Glutamatergic neuron (in vitro differentiated cells): ENCODE measurements at places on chromosomes 1 and 21. TPM values are rescaled to one million over a fixed set of nuclear protein-coding genes. Genes with fewer than 3 reads are reported as not detected.

- H3K27ac ChIP-seq, result no peak overlapping the region
- DNase-seq, result no peak
- H3K4me3 ChIP-seq, result no peak overlapping the region
- H3K4me1 ChIP-seq, result peaks cover 2% of the 10 kb centered on the region
- H3K27me3 ChIP-seq, result peaks cover 4% of the 10 kb centered on the region
- no peaks in the 10 kb centered on the region for H3K36me3 ChIP-seq
Observed at GRCh38 chr21:45830221-45830640, 151.3 kb upstream of the COL6A1 start.

- H3K4me1 ChIP-seq, result peaks cover 31% of the 10 kb centered on the region
- no peaks in the 10 kb centered on the region for H3K27me3 ChIP-seq
- DNase-seq, result no peak
- H3K36me3 ChIP-seq, result peaks cover 15% of the 10 kb centered on the region
Observed at GRCh38 chr1:221706876-221707582, 34.9 kb downstream of the DUSP10 start.

GRCh38 chr1:9603307-9603706 lies 14.6 kb downstream of the TMEM201 start:
- no peaks in the 10 kb centered on the region for H3K4me1 ChIP-seq
- H3K36me3 ChIP-seq, result no peaks in the 10 kb centered on the region
- H3K27ac ChIP-seq, result no peak overlapping the region
- peaks cover 5% of the 10 kb centered on the region for H3K27me3 ChIP-seq

- no peak overlapping the region for H3K4me3 ChIP-seq
- no peaks in the 10 kb centered on the region for H3K4me1 ChIP-seq
- no peak overlapping the region for H3K27ac ChIP-seq
Observed at GRCh38 chr1:208868554-208868953, 624.4 kb upstream of the PLXNA2 start.

GRCh38 chr21:37117204-37117603 lies 44.1 kb downstream of the TTC3 start:
- no peak for DNase-seq
- peaks cover under 1% of the 10 kb centered on the region for H3K27me3 ChIP-seq
- H3K4me1 ChIP-seq, result peaks cover 9% of the 10 kb centered on the region
- no peak overlapping the region for H3K4me3 ChIP-seq

- H3K4me3 ChIP-seq, result peak overlapping the region; percentile 94
- H3K27ac ChIP-seq, result peak overlapping the region; percentile 82
- H3K36me3 ChIP-seq, result no peaks in the 10 kb centered on the region
Observed at GRCh38 chr1:156750711-156751450, 594 bp downstream of the HDGF start.

DNA sequence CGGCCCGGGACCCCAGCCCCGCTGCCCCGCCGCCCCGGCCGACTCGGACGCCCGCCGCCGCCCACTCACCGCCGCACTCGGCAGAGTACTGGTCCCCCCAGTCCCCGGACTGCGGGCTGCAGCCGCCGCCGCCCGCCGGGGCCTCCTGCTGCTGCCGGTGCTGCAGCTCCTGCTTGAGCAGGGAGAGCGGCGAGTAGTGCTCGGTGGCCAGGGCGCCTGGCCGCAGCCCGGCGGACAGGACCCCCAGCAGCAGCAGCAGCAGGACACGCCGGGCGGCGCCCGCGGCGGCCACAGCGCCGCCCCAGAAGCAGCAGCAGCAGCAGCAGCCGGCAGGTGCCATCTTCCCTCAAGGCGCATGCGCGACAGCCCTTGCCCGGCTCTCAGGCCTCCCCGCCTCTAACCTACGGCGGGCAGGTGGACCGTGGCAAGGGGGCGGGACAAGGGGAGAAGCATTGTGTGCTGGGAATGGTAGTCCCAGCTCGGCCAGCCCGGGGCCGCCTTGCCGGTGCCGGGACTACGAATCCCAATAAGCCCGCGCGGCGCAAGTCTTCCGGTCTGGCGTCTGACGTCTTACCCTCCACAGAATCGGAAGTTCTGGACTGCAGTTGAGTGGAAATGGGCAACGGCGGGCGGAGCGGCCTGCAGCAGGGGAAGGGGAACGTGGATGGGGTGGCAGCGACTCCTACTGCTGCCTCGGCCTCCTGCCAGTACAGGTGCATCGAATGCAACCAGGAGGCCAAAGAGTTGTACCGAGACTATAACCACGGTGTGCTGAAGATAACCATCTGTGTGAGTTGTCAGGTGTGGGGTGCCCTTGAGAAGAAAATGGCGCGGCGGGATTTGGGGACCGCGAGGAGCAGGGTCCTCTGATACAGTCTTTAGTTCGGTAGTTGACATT lies at the start of the genes ARV1 and TTC13:
ARV1 (plus strand) TSS at position 604 of the 898 bp plus-strand sequence; CDS start at position 616, 12 bp downstream.
TTC13 (minus strand) TSS at position 371 of the 898 bp plus-strand sequence; CDS start at position 340, 31 bp downstream.
- peaks cover 13% of the 10 kb centered on the region for H3K27me3 ChIP-seq
- H3K4me3 ChIP-seq, result peak within 1 kb of the TSS; percentile 98
- peak within 1 kb of the TSS; percentile 82 for H3K27ac ChIP-seq
- H3K36me3 ChIP-seq, result no peaks in the 10 kb centered on the region

- DNase-seq, result no peak
- H3K27me3 ChIP-seq, result peaks cover 3% of the 10 kb centered on the region
- peaks cover 16% of the 10 kb centered on the region for H3K4me1 ChIP-seq
- no peaks in the 10 kb centered on the region for H3K36me3 ChIP-seq
- no peak overlapping the region for H3K4me3 ChIP-seq
Observed at GRCh38 chr1:34970829-34971228, 14.3 kb downstream of the TMEM35B start.

GRCh38 chr1:236149696-236150228 lies 7.4 kb downstream of the GPR137B start:
- peaks cover 56% of the 10 kb centered on the region for H3K4me1 ChIP-seq
- peak overlapping the region; percentile 81 for H3K27ac ChIP-seq
- H3K4me3 ChIP-seq, result peak overlapping the region; percentile 43
- no peaks in the 10 kb centered on the region for H3K36me3 ChIP-seq
- no peak for DNase-seq

DNA sequence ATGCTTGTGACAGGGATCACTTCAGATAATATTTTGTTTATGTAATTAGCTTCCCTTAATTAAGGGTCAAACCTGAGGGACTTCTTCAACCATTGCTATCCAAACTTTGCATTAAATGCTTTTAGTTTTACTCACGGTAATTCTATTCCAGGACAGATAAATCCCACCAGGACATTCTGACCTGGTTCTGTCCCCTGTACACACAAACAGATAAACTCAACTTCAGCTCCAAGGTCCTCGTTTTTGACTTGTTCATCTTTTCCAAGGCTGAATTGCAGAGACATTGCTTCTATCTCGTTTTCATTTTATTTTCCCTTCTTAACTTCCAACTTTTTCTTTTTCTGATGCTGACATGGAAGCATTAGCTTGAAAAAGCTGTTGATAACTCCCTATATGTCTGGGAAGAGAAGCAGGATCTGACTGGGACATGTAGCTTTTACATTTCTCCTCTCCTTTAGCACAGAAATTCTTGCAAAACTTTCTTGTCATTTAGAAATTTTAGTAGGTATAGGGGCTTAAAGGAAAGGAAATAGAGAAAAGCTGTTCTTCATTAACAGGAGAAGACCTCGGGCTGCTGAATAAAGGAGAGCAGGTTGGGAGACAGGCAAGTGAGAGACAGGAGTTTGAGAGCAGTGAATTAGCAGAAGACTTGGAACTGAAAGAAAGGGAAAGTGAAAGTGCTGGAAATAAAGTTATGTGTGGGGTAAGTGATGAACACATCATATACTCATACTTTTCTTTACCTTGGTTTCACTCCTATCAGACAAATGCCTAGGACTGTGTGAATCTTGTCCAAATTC lies 231.7 kb upstream of the B3GALT2 start:
- no peak overlapping the region for H3K27ac ChIP-seq
- H3K4me3 ChIP-seq, result no peak overlapping the region
- no peak for DNase-seq
- H3K27me3 ChIP-seq, result no peaks in the 10 kb centered on the region

DNA sequence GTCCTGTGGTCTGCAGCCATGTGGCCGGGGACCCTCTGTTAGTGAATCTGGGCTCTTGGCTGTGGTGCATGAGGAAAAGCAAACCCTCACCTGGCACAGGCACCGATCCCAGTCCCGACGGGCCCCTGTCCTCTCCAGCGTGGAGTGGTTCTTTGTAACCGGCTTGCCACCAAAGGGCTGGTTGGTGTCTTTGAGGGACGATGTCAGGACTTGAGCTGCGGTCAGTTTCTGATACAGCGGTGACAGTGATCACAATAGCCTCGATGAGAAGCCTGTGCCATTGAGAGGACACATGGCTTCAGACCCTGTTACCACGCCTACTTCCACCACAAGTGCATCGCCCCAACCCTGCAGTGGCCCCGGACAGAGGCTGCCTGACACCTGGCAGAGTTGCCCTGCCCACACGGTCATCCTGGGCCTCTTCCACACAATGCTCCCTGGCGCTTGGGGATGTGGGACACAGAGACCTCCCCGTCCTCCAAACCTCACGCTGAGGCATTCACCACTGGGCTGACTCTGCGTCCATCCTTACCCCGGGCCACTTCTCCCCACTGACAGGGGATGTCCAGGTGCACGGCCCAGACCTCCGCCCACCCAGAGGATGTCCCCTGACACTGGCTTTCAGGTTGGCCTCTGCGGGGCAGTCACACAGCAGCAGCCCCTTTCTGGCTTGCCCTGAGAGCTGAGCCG lies 18.8 kb upstream of the ACTRT2 start:
- H3K4me3 ChIP-seq, result no peak overlapping the region
- no peaks in the 10 kb centered on the region for H3K4me1 ChIP-seq

- H3K27me3 ChIP-seq, result no peaks in the 10 kb centered on the region
- H3K4me3 ChIP-seq, result no peak overlapping the region
- DNase-seq, result no peak
- H3K4me1 ChIP-seq, result no peaks in the 10 kb centered on the region
Observed at GRCh38 chr1:98292994-98293393, 368.5 kb upstream of the SNX7 start.

Gene CLIC4
- 121 TPM for total RNA-seq

Gene TMEM82
- total RNA-seq, result not detected
